ENCODE measurements at places on chromosomes 1 and 21.

DNA sequence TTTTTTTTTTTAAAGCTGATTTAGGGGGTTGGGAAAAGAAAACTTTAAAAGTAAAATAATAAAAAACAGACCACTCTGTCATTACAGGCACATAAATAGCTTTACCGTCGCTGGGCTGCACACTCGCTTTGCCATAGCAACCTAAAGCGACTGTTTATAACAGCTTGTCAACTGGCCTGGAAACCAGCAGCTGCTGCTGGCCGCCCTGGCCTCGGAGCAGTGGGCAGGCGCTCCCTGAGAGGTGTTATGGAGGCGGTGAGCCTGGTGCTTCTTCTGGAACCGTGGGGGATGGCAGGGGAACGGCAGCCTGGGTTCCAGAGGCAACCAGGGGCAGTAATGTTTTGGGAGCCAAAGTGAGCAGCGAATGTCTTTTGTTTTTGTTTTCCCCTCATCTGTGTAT lies 45.7 kb downstream of the ATP2B4 start:
- no peak for DNase-seq

DNA sequence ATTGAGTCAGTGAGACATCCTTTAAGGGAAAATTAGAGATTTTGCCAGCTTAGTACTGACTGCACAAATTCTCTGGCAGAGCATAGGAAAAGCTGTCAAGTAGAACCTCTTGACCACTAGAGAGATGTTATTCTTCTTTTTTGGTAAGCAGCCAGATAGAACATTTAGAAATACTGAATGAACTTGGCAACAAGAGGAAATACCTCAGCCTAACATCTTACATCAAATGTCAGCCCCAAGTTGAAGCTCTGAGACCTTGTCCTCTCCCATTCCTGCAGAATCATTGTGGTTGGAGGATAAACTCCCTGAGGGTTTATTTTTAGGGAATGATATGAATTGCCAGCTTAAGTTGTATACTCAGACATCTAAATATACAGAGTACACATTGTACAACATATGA lies 53.5 kb downstream of the MIGA1 start:
- DNase-seq = no peak

GRCh38 chr1:185850366-185850765 lies 116.2 kb downstream of the HMCN1 start:
- no peak for DNase-seq

DNA sequence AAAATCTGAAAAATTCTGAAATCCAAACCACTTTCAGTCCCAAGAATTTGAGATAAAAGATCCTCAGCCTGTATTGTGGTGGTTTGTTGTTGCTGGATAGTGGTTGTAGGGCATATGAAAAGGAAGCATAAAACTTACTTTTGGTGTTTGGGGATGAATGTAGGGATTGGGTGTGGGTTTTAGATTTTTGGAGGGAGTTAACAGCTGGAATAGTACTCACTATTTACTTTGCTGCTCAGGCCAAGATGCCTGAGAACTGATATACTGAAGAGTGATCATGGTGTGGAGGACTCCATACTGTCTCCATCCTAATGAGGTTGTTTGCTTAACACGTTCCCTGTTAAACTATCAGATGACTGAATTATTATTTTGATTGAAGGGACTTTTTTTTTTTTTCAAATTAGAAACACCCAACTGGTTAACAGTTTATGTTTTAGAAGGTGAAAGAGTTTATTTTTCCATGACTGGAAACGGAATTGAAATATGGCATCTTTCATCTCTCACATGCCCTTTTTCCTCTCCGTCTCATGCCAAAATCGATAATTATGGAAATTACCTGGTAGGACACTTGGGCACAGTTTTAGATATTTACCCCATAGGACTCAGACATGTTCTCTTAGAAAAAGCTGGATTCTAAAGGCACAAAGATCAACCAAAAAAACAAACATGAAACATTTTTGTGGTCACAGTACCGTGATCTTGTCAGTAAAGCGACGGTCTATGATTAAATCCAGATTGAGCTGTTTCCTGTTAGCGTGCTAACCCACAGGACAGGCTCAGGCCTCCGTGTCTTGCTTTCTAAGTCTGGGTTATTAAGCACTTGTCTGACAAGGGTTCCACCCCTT lies 37.3 kb downstream of the RGL1 start:
- DNase-seq = no peak

DNA sequence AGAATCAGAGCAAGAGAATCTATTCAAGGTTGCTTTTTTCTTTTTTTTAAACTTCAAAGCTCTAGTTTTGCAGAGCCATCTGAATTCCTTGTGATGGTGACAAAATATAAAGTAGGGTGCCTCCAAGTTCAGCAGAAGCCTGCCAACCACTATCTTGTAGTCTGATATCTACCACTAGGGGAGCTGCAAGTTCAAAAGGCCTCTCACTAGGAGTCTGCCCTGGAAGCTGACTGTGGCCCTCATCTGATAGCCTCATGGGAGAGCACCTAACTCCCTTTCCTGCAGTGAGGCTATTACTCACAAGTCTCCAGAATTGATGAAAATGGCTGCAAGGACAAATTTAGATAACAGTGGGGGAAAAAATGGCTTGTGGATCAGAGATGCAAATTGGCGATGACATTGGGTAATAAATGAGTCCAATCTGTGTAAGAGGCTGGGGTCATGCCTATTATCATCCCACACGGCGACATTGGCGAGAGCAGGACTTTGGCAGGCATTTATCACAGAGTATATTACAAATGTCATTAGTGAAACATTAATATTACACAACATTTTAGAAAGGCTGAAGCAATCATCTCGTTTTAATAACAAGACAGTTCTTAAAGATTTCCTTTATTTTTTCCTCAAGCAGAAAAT lies 10.7 kb upstream of the ZP4 start:
- DNase-seq = no peak

- no peak for DNase-seq
Measured at GRCh38 chr1:151828921-151829320, 2.7 kb downstream of the RORC start.

GRCh38 chr1:13708380-13708982 lies 8.5 kb downstream of the PRDM2 start:
- DNase-seq = no peak

Data from activated CD4-positive, CD25-positive, alpha-beta regulatory T cell (primary cell).